Iris pigment epithelial cell (primary cell): ENCODE measurements at places on chromosomes 1 and 21.
A peak's percentile ranks its signal among the peaks of the same experiment; 100 is the strongest.

- DNase-seq: no peak
These were observed 8.1 kb upstream of the KHDRBS1 start for GRCh38 chr1:32005522-32005921.

DNA sequence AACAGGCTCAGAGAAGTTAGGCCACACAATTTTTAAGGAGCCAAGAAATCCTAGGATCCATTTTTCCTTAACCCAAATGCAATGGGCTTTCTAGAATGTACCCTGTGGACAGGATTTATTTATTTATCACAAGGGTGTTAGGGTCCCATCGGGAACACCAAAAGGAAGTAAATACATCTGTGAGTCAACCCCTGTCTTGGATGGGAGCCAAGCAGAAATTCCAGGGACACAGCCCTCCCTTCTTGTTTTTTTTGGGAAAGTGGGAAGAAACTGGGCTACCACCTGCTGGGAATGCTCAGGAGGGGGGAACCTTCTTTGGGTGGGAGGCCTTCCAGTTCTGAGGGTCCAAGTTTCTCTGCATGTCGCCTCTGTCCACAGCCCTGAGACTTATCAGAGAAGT lies 1.3 kb downstream of the CRNN start:
- no peak for DNase-seq

- no peak for DNase-seq
These were observed 1.3 kb downstream of the INAVA start for GRCh38 chr1:200895801-200896530.

- DNase-seq: no peak
These were observed 18.0 kb upstream of the TTC22 start for GRCh38 chr1:54819195-54819536.

DNA sequence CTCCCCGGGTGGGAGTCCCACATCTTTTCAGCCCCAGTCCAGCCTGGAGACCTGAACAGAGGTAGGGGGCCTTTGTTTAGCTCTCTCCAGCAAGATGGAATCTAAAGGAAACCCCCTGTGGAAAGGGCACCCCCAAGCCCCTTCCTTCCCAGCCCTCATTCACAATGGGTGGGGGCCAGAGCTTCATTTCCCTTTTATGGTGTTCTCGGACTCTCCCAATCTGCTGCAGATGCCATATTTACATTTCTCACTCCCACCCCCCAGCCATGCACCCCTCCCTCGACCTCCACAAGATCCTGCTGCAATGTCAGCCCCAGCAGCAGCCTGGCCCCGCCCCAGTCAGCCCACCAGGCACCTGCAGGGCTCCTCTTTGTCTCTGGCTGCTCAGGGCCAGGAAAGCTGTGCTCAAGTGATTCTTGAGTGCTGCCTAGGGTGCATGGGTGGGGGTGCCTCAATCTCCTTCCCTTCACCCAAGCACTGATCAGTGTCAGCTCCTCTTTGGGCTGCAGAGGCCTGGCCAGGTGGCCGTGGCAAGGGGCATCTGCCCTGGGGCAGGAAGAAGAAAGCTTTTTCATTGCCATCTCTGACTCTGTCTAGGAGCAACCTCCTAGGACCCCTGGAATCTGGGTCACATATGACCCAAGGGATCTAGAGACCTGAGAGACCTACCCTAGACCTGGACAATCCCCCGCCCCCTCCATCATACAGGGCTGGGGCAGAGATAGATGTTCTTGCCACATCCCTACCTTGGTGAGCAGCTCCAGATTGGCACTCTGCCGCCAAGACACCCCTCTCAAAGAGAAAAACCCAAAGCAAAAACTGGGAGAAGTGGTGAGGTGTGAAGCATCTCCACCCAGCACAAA lies 1.7 kb downstream of the KIF21B start:
- DNase-seq: no peak

- peak; percentile 61 for DNase-seq
These were observed 1.2 kb downstream of the PTPN14 start for GRCh38 chr1:214550013-214550856.

DNA sequence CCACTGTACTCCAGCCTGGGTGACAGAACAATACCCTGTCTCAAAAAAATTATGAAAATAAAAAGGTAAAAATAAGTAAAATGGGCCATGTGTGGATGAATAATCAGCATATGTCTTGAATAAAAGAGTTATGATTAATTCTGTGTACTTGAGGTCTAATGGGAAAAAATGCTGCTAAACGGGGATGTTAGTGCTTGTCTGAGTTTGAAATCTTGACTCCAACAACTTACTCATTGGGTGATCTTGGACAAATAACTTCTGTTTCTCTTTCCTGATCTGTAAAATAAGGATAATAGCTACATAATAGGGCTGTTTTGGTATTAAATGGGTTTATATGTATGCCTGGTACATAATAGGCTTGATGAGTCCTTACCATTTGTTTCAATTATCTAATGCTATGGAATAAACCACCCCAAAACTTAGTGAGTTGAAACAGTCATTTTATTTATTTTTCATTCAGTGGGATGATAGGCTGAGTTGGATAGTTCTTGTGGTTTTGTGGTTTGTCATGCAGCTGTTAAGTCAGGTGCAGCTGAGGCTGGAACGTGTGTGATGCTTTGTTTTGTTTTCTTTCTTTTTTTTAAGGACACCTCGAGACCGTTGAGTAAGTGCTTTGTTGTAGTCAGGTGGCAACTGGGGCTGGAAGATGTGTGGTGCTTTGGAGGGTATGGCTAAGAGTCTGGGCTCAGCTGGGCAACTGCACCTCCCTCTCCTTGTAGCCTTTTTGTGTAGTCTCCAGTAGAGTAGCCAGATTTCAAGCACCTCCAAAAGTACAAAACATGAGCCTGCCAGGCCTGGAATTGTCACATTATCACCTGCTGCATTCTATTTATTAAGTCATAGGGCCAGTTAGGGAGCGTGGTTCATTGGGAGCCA lies 4.9 kb downstream of the MDM4 start:
- peak; percentile 85 for DNase-seq

DNA sequence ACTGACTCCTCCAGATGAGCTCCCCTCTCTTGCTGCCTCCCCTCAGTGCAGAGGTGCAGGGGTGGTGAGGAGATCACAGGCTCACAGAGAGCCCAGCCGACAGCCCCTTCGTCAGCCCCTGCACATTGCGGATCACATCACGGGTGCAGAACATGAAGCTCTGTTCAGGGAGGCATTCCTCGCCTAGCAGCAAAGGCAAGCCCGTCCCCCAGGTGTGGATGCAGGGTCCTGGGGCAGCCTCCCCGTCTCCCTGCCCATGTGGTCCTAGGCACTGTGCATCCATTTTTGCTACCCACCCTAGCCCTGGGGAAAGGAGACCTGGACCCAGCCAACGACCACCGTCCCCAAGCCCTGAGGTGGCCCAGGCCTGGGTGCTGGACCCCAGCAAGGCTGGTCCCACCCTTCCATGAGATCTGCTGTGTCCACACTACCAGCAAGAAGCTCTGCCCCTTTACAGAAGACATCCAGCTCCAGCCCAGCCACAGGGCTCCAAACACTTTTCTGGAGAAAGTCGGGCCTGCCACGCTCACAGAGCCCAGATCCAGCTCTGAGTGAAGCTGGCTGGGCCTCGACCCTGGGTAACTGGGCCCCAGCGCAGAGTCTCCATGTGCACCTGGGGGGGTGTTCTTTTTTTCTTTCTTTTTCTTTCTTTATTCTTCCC lies 248.7 kb downstream of the NPHP4 start:
- DNase-seq: no peak

DNA sequence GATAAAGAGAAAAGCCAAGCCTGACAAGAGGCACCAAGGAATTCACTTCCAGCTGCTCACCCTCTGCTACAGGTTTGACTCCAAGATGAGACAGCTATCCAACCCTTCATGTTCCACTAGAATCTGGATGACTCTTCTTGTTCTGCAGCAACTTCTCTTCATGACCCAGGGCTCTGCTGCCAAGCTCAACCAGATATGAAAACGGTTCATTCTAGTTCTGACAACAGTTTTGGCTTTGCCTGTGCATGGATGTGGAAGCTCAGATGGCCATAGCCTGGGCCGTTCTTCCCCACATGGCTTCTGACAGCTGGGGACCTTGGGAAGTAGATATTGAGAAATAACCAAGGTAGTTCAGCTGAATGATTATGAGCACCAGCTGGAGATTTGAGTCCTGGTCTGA lies 13.7 kb downstream of the PI4KB start:
- no peak for DNase-seq
